ENCODE measurements at places on chromosomes 4 and X.

GRCh38 chr4:10893395-10893794 lies 208.8 kb upstream of the CLNK start:
- DNase-seq: no peak

DNA sequence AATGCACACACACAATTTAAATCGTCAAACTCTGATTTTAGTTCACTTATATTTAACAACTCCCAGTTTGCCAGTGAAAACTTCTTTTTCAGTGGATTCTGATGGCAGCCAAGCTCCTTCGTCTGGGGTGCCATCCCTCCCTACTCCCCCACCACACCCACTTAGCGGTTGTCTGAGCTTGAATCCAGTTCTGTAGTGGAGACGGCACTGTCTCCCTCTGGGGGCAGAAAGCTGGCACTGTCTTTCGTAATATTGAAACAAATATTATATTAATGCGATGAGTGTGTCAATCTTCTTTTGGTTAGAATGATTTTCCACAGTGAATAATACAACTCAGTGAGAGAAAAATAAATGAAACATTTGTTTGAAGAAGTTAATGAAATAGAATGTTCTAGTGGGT lies 5.4 kb downstream of the MEPE start:
- peak; percentile 40 for DNase-seq

- no peak for DNase-seq
These were observed 8.3 kb downstream of the POLR2B start for GRCh38 chr4:56986952-56987351.

GRCh38 chr4:158588777-158589176 lies 67.1 kb downstream of the RXFP1 start:
- no peak for DNase-seq

GRCh38 chr4:74624351-74625151 lies 169.8 kb downstream of the BTC start:
- DNase-seq: peak; percentile 97

GRCh38 chrX:72309297-72310071 lies 3.8 kb upstream of the CITED1 start:
- no peak for DNase-seq

DNA sequence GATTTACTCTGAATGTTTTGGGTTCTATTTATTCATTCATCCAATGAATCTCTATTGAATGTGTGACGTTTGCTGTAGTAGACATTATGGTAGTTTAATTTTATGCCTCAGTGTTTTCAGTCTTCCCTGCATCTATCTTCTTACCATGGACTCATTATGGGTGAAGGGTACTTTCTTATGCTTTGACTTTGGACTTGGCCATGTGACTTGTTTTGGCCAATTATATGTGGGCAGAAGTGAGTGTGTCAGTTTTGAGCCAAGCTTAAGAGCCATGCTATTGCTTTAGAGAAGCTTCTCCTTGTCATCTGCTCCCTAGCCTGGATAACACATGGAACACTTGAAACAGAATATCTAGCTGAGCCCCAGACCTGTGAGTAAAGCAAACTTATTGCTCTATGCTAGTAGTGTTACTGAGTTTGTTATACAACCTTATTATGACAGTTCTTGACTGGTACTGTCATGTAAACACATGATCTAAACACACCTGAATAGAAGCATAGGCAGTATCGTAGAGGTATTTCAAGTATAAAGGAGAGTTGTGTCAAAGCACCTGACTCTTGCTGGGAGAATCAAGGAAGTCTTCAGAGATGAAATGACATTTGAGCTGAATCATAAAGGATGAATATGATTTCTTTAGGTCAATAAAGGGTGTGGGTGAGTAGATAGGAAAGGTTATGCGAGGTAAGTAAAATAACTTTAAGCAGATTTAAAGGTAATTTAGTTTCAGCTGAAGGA lies 128.4 kb downstream of the NAA11 start:
- no peak for DNase-seq

GRCh38 chr4:5554376-5554775 lies 154.0 kb downstream of the EVC2 start:
- no peak for DNase-seq

All from cardiac fibroblast (primary cell).